ENCODE measurements at places on chromosomes 6 and 20.

GRCh38 chr6:13217206-13217905 lies 111.0 kb downstream of the TBC1D7 start:
- no peak for DNase-seq

GRCh38 chr20:56730996-56731395 lies 101.9 kb downstream of the TFAP2C start:
- no peak for DNase-seq

- peak; percentile 36 for DNase-seq
These were observed 625.4 kb downstream of the QKI start for GRCh38 chr6:164039954-164040375.

DNA sequence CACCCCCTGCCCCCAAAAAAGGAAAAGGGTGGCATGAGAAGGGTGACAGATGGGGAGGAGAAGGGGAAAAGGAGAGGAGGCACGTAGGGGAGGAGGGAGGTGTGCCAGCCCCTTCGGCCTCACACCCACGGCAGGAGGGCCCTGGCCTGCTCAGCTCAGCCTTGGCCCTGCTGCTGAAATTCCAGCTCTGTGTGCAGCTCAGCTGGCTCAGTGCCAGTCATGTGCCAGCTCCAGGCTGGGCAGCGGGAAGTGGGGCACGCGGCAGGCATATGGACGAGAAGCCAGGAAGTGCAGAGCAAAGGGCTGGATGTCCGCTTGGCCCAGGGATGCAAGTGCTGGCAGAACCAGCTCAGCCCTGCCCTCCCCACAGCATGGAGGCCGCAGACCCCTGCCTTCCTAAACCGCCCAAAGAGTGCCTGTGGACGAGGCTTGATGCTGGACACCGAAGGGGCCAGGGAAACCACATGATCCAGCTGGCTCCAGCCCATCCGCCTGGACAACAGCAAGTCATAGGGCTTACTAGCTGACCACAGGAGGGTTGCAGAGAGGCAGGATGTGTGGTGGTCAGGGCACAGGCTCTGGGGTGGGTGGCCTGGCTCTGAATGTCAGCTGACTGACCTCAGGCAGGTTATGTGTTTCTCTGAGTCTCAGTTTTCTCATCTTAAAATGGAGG lies 60.2 kb downstream of the NOL4L start:
- DNase-seq: no peak

DNA sequence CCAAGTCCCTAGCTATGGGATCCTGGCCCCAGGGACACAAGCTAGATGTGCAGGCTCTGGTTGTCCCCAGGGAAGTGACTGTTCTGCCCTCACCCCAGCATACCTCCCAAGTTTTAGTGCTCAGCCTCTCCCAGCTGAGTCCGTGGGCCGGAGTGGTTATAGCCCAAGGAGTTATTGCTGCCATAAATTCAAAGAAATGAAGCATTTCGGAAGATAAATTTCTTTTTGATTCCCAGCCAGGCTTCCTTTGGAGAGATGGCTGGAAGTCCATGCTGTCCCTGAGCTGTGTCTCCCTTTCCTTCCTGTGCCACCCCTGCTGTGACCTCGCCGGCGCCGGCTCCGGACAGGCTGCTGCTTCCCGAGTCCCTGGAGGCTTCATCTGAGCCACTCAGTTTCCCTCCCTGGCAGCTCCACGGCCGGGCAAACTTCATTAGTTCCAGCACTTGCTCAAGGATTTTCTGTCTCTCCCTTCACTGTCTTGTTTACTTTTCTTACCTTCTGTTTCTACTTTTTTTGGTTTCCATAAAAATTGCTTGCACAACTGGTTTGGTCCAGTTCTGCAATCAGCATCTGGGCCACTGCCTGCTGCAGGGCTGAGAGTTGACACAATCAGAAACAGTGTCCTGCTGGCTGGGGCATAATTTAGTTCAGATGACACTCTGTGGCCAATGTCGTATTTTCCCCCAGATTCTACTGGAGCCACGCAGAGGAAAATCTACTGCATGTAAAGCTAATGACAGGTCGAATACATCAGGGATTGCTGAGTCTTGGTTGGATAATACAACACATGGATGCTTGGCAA lies 225.5 kb downstream of the SYNDIG1 start:
- DNase-seq: no peak

DNA sequence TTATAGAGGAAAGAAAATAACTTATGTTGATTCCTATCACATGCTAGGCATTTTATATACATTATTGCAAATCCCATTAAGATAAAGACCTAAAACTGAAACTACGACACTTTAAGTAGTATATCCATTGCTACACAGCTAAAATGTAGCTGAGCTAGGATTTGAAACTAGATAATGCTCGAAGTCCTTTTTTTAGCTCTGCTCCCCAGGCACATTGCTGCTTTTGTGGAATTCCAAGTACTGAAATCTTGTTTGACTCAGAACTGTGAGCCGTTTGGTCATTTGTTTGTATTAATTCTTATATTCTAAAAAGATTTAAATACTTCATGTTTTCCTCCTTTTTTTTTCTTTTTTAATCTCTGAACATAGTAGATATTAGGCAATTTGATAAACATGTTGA lies 644.8 kb downstream of the HACE1 start:
- no peak for DNase-seq

GRCh38 chr20:34538671-34539123 lies 19.8 kb upstream of the MAP1LC3A start:
- peak; percentile 50 for DNase-seq

GRCh38 chr20:21628800-21629199 lies 76.7 kb upstream of the PAX1 start:
- DNase-seq: no peak

DNA sequence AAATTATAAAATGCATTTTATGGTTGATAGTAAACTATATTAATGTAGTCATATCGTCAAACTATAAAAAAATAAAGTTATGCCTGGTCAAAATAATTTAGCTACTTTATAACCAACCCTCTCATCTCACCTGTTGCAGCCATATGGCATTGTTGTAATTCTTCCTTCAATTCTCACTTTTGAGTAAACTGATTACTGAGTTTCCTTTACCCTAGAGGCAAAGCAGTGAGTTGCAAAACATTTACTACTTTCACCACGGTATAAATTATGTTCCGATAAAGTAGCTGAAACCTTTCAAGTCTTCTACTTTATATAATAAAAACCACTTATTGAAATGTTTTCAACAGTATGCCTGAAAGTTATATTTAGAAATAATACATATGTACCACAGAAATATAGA lies 113.8 kb downstream of the AHI1 start:
- no peak for DNase-seq

DNA sequence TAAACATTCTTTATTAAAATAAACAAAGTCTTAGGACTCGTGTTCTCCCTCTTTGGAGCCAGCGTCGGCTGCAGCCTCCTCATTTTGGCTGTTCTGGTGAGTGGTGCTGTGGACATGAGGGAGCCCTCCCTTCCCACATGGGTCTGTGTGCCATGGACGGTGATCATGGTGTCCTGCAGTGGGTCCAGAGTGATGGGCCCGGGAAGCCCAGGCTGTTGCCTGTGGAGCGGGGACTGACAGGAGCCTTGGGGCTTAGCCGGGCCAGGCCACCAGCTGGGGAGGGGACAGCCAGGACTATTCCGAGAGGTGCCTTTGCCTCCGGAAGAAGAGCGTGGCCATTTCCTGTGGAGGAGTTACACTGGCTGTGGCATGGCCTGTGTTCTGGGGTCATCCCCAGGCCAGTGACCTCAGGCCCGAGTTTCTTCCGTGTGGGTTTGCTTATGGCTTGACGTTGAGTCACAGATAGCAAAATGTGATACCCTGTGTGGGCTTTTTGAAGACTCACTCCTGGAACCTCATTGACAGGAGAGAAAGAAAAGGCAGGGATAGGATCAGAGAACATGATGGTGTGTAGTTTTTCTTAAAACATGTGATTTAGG lies 153.4 kb downstream of the DTNBP1 start:
- DNase-seq: no peak

DNA sequence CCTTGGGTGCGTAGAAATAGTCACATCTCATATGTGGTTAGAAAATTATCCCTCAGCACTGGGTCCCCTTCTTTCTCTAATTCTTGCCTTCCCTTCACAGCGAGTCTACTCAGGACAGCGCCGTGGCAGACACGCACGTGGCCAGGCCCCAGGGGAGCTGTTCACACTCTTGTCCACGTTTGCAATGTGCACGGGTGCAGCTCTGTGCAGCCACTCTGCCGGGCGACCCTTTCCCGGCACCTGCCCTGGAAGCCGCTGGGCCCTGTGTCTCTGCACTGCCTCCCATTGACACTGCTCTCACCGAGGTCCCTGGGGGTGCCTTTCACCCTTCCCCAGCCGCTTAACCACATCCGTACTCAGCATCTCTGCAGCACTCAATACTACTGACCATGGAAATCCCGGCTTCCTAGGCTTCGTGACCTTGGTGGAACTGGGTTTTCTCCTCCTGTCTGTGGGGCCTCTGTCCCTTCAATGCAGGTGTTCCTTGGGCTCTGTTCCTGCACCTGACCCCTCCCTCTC lies 104.9 kb downstream of the DACT2 start:
- no peak for DNase-seq

DNA sequence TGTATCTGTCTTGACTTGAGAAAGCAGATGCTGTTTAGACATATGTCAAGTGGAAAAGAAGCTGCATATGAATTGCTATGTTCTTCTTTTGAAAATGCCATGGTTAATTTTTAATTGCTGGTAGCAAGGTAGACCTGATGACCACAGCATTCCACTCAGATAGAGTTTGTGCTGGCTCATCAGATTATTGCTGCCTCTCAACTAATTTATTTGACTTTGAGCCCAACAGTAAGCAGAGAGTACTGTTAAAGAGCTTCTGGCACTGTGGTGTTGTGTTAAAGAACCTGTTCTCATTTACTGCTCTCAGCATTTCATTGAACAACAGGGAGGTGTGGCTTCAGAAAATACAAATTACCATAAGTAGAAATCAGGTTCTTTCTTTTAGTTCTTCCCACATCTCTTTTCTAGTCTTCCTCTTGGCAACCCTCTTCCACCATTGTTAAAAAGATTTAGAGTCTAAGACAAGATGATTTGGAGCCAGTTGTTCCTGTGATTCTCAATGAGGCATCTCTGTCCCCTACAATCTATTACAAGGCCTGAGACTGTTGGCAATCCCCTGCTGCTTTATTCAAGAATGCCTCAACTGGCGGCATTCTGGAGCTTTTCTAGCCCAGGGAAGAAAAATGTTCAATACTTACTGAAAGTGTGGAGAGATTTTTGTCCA lies 967.6 kb upstream of the GJE1 start:
- no peak for DNase-seq

- DNase-seq: no peak
These were observed 28.7 kb upstream of the CLDN20 start for GRCh38 chr6:155235087-155235486.

GRCh38 chr6:32149092-32149755 lies 2.5 kb downstream of the PRRT1 start:
- DNase-seq: no peak

GRCh38 chr6:39314273-39314795 lies at the start of gene KCNK17:
Gene KCNK17, minus strand, starts transcription at chr6:39314419. Its CDS starts 99 bp downstream, at chr6:39314320.
- no peak for DNase-seq

GRCh38 chr6:151179321-151179720 lies 60.4 kb upstream of the AKAP12 start:
- no peak for DNase-seq

GRCh38 chr6:64679416-64679815 lies 1027.6 kb downstream of the EYS start:
- no peak for DNase-seq

GRCh38 chr20:33609504-33609903 lies 52.6 kb upstream of the C20orf144 start:
- DNase-seq: no peak

GRCh38 chr6:5333658-5334057 lies 72.3 kb downstream of the FARS2 start:
- DNase-seq: no peak

GRCh38 chr20:21145424-21145823 lies 19.5 kb downstream of the KIZ start:
- DNase-seq: no peak

GRCh38 chr6:142803032-142803431 lies 141.9 kb downstream of the HIVEP2 start:
- DNase-seq: no peak

DNA sequence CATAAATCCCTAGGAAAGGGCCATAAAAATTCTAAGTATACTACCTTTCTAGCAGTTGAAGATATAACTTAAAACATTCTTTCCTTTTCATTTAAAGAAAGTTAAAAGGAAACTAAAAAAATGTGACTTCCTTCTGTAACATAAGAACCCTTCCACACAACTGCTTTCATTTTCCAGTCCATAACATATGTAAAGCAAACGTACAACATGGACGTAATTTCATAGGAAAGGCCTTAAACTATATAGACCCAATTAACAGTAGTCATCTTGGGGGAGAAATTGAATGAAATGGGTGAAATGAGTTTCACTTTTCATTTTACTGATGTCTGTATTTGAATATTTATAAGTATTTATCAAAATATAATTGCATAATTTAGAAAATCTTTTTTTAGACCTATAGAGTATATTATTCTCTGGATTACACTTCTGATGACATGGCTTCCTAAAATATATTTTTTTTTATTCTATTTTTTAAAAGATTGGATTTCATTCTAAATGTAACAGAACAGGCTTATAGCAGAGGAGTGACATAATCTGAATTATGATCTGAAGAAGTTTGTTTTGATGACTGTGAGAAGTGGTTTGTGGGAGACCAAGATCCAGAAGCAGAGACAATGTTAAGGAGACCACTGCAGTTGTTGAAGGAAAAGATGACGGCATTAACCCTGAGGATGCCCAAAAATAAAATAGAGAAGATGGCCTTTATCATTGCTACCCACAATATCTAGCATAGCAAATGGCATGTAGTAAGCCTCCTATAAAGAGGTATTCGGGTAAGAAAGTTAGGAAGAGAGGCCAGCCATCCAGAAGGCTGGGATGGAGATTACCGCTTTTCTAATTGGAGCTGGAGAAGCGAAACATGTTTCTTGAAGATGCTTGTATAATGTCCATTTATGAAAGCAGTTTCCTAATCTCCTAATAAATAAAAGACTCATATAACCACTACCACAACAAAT lies 260.4 kb downstream of the PTPRK start:
- DNase-seq: no peak

- no peak for DNase-seq
These were observed 1.1 kb upstream of the AFDN start for GRCh38 chr6:167825332-167826229.

DNA sequence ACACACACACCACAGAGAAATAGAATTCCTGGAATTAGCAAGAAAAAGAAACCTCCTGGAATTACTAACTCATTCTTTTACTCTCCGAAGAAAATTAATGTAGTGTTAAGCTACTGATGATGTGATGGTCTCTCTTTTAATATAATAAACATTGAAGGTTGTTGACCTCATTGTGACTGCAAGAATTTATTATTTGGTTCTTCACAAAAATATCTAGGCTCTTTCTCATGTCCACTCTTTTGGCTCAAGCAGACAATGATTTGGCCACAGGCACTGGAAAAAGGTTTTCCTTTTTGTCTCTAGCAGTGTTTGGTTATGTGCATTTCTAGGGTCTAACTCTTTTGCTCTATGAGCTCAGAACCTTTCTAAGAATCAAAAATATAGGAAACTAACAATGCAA lies 811.9 kb downstream of the TENT5A start:
- no peak for DNase-seq

DNA sequence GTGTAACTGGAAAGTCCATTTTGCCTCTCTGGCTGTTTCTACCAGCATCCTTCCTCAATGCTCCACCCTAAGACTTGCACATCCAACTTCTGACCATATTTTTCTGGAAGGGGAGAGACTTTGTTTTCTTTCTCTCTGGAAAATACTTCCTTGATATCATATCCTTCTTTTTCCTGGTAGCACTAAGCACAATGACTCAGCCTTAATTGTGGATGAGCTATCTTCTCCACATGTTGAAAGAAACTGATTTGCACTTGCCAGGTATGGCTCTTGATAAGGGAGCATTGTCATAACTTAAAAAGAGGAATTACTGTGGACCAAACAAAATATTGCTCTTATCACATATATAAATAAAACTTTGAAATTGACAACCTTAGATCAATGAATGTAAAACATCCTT lies 30.1 kb upstream of the IBTK start:
- DNase-seq: no peak

All from activated T-cell treated with anti-CD3 and anti-CD28 coated beads, Interleukin-2, amount 50 U/mL, for 4 hours (primary cell).